ENCODE measurements at places on chromosomes 5 and 9.

GRCh38 chr5:158811921-158812320, 287.8 kb downstream of the EBF1 start:
- DNase-seq, result no peak

DNA sequence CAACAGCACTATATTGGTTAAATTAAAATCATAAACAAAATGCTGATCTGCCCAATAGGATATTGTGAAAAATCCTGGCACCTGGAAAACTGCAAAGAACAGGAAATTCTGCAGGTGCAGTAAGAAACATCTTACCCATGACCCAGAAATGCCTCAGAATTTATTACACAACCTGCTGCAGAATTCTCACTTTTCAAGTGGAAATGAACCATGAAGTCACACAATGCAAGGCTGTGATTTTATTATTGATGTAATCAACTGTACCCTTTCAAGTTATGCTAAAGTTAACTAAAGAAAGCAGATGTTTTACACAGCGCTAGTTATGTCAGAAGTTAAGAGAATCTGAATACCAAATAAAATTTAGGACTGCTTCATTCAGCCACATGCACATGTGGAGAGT, 6.0 kb downstream of the STRBP start:
- no peak for DNase-seq

GRCh38 chr5:151040211-151040747, 19.9 kb downstream of the GPX3 start:
- DNase-seq, result peak; percentile 70

DNA sequence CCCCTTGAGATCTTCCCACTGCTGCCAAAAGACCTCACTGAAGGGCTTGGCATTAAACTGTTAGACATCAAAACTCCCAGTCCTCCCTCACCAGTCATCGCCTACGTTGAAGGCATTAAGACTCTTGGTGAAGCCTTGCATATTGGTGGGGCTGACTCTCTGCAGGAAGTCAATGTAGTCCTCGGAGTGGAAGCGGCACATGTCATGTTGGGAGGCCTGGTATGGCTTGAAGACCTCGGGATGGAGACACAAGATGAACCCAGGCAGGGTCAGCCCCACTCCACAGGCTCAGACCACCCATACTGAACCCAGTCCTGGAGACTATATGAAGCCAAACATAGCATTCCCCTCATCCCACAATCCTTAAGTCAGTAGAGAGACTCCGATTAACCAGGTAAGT, 1.9 kb downstream of the HDAC3 start:
- DNase-seq, result no peak

DNA sequence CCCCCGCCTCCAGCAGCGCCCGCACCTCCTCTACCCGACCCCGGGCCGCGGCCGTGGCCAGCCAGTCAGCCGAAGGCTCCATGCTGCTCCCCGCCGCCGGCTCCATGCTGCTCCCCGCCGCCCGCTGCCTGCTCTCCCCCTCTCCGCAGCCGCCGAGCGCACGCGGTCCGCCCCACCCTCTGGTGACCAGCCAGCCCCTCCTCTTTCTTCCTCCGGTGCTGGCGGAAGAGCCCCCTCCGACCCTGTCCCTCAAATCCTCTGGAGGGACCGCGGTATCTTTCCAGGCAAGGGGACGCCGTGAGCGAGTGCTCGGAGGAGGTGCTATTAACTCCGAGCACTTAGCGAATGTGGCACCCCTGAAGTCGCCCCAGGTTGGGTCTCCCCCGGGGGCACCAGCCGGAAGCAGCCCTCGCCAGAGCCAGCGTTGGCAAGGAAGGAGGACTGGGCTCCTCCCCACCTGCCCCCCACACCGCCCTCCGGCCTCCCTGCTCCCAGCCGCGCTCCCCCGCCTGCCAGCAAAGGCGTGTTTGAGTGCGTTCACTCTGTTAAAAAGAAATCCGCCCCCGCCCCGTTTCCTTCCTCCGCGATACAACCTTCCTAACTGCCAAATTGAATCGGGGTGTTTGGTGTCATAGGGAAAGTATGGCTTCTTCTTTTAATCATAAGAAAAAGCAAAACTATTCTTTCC, 19.3 kb downstream of the CDKN2A start:
- DNase-seq, result peak; percentile 16

GRCh38 chr5:158389786-158390185, 530.8 kb upstream of the CLINT1 start:
- DNase-seq, result no peak

DNA sequence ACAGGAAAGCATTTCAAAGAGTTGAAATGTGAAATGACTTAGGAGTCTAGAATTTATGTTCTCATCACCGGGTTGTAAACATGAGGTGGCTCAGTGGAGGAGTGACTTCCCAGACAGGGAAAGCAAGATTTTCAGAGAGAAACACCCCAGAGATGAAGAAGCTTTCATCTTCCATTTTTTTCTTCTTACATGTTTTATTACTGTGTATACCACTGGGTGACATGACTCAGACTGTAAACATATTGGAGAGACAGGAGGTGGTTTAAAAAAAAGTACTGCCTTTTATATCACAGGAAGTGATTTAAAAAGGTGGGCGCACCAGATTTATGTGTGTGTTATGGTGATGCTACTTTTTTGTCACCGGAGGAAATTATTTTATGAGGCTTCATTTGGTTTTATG, 209.1 kb upstream of the TUT7 start:
- DNase-seq, result peak; percentile 52

DNA sequence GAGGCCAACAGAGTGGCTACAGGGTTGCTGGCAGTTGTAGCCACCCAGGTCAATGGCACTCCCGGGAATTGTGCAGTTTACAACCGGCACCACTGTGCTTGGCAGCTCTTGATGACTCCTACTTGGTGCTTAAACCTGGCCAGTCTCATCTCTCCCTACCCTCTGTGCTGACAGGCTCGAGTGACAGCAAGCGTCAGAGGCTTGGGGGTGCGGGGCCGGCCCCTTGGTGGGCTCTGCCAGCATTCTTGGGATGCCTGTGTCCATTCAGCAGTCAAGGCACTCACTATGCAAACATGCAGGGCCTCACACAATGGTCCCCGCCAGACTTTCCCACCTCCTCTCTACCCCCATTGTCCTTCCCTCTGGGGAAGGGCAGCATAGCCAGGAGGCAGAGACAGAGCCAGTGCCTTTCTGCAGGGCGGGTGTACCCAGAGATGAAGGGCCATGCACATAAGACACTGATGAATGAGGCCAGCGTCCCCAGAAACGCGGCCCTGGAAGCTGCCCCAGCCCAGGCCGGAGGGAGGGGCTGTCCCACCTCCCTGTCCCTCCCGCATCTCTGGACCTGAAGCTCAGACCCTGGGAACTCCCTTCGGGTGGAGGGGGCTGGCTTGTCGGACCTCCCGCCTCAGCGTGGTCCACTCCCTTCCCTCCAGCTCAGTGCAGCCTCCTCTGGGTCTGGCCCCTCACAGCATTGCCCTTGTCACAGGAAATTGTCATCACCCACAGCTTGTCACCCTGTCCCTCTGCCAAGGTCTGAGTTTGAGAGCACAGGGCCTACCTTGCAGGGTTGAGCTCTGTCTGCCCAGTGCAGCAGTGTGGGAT, 26.4 kb upstream of the NOTCH1 start:
- DNase-seq, result no peak

- no peak for DNase-seq
Observed at GRCh38 chr9:110293248-110293647, 36.9 kb upstream of the TXN start.

DNA sequence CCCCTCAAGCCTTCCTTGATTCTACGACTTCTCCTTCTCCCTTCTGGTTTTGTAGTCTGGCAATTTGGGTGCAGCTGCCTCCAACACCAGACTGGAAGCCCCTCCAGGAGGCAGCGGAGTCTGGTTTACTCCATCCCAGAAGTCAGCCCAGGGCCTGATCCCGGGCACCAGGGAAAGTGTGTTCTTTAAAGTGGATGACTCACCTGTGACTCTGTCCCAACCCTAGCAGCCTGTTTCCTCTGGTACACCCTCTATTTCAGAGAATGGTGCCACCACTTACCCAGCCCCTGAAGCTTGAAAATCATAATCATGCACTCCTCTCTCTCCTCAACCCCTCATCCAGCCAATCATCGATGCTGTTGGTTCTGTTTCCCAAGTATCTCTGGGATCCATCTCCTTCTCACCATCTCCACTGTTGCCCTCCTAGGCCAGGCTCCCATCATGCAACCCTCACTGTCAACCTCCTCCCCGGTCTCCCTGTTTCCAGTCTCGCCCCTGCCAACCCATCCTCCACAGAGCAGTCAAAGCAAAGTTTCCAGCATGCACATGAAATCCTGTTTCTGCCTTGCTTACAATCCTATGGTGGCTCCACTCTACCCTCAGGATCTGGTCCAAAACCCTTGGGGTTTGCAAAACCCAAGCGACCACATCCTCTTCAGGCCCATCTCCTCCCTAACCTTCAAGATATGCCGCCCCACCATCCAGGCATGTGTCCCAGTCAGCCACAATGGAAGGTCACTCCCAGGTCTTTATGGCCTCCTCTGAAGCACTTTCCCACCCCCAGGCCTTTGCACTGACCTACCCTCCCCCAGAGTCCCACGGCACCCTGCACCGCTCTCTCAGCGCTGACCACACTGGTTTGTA, 10.5 kb downstream of the LHX6 start:
- DNase-seq, result no peak

GRCh38 chr5:100623719-100624118, 88.5 kb downstream of the FAM174A start:
- peak; percentile 11 for DNase-seq

- no peak for DNase-seq
Observed at GRCh38 chr5:164545507-164545906, 1040.1 kb downstream of the MAT2B start.

- no peak for DNase-seq
Observed at GRCh38 chr5:53445569-53445968, 34.9 kb upstream of the FST start.

- peak; percentile 19 for DNase-seq
Observed at GRCh38 chr9:27365707-27366376, 68.9 kb upstream of the EQTN start.

- DNase-seq, result no peak
Observed at GRCh38 chr9:36592801-36593583, 20.3 kb downstream of the MELK start.

DNA sequence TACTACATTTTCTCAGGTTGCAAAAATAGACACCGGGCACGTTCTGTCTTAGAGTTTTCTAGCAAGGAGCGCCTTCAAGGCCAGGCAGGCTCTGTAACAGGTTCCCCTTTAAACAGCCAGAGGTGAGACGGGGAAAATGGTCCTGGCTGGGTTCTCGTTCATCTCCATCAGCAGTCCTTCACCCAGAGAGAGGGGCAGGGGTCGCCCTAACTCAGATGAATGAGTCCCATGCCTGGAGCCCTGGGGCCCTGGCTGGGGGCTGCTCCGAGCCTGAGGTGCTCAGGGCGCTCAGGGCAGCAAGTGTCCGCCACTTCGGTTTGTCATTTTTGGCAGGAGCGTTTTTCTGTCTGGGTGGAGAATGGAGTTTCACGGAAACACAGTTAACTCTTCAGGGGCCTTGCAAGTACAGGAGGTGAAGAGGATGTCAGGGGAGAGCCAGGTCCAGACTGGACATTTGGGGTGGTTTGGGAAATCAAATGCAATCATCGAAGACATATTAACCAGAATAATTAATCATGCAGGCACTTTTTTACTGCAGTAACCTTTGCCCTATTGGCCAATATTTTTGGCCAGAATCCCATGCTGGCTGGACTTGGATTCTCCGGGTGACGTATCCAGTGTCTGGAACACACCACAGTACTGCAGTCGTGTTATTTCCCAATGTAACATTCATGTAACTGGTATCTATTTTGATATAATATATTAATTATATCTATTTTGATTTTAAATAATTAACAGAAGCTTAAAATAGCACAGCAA, 2.9 kb downstream of the NTNG2 start:
- DNase-seq, result no peak

- DNase-seq, result no peak
Observed at GRCh38 chr5:53392073-53392472, 88.4 kb upstream of the FST start.

- no peak for DNase-seq
Observed at GRCh38 chr9:134678666-134679443, 37.3 kb downstream of the COL5A1 start.

DNA sequence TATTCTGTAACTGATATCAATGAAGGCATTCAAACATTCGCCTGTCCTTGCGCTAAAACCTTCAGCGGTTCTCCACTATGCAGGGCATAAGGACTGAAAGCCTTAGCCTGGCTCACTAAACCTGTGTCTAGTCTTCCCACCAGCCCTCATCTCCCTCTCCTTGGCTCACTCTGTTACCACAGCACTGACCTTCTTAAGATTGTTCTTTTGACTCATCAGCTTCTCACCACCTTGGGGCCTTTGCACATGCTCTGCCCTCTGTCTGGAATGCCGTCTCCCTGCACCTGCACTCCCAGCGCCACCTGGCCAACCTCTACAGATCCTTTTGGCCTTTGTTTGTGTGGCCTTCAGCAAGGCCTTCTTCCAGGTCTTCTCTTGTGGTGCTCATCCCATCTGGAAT, 131.8 kb upstream of the IER5L start:
- DNase-seq, result no peak

GRCh38 chr5:67094476-67095300, 101.9 kb downstream of the CD180 start:
- peak; percentile 26 for DNase-seq

DNA sequence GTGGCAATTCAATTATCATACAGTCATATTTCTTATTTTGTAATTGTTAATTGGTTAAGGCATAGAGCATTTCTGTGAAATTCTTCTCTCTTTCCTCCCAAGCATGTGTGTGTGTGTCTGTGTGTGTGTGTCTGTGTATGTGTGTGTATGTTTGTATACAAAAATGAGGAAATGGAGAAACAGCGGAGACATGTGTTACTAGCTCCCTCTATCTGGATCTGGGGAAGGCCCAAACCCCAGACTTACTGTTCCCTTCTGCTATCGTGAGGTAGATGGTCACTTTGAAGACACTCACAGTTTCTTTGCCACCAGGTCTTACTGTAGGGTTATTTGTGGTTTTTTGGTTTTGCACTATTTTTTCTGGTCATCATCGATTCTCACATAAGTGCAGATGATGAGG, 11.4 kb upstream of the C5orf63 start:
- DNase-seq, result no peak

DNA sequence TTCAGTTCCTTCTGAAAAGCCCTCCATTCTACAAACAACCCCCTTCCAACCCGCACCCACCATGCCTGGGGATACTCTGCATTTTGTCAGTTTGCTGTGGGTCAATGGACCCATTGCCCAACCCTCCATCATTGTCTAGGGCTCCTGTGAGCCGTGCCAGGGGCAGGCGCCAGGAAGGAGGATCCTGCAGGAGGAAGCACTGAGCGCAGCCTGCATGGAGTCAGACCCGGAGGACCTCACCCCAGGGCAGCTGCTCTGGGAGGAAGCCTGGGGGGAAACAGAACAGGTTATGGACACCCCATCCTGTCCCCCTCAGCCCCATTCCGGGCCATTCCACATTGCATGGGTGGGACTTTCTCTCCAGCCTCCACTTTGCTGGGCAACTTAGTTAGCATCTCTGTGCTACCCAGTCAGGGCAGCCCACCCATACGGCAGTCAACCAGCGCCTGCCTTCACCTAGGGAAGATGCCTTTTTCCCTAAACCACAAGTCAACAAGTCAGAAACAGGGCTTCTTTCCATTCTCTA, 48.6 kb upstream of the VDAC1 start:
- no peak for DNase-seq

GRCh38 chr5:155276231-155276630, 262.7 kb downstream of the KIF4B start:
- no peak for DNase-seq

- DNase-seq, result no peak
Observed at GRCh38 chr9:108994695-108995094, 18.6 kb downstream of the CTNNAL1 start.

GRCh38 chr5:95887977-95888376, 65.5 kb upstream of the GLRX start:
- DNase-seq, result no peak
